ENCODE measurements at places on chromosomes 12 and 14.

DNA sequence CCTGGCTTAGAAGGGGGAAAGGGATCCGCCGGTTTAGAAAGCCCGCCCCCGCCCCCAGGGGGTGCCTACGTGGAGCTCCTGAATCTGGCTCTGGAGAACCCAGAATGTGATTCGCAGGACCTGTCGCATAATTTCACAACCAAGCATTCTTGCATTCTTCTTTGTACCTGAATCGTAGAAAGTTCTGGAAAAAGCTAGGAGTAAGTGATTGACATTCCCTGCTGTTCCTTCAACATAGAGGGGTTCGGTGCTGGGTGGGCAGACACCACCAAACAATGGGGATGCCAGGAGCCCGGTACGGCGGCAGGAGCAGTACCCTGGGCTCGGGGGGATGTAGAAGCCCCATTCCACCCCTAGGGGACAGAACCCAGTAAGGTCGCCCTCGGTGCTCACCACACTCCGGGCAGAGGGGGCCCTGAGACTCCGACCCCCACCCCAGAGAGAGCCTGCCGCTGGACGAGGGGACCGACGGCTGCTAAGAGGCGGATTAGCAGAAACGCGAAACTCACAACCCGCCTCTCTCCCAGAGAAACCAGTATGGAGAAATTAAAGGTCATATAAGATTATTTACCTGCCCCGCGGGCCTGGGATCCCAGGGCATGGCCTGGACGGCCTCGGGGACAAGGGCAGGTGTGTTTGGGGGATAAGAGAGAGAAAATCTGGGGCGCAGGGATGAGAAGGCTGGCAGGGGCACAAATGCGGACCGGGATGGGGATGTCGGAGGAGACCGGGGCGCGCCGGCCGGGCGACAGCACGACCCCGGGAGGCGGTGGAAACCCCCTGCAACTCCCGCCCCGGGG, 520 bp downstream of the CSRP2 start:
- no peak for DNase-seq

DNA sequence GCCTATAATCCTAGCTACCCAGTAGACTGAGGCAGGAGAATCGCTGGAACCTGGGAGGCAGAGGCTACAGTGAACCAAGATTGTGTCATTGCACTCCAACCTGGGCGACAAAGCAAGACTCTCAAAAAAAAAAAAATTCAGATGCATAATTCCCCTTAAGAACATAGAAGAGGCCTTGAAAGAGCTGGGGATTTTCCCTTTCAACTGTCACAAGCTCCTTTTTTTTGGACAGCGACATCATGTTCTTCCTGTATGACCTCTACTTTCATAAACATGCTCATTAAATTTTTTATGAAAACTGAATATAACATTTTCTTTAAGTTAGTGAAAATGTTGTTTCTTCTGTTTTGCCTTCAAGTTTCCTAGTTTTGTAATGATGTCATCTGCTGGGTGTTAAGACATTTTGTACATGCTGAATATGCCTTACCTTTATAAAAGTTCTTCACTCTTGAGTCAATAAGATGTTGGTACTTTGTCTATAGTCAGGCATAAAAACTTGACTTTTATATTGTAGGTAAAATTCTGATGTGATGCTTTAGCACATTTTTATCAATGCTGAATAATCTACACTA, 76.0 kb downstream of the PTHLH start:
- no peak for DNase-seq

- DNase-seq: peak; percentile 4
Measured at GRCh38 chr12:42097971-42098370, 46.7 kb downstream of the GXYLT1 start.

DNA sequence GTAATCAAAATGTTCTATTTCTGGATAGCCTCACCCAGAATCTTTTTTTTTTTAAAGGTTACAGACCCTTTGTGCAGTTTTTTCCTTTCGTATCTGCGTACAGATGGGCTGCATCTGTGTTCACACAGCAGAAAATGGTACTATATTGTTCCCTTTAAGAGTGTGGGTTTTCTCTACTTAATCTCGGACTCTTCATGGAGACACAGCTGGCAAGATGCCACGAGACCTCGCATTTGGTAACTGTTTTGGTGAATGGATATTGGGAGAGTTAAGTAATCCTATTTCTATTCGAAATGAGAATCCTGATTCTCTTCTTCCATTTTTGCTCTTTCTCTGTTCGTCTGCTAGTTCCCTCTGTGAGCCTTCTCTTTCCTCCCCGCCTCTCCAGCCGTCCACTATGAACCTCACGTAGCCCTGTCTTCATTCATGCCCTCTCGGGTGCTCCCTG, 85.7 kb downstream of the SAMD4A start:
- DNase-seq: no peak

GRCh38 chr12:95959107-95959506, 16.0 kb downstream of the AMDHD1 start:
- DNase-seq: no peak

DNA sequence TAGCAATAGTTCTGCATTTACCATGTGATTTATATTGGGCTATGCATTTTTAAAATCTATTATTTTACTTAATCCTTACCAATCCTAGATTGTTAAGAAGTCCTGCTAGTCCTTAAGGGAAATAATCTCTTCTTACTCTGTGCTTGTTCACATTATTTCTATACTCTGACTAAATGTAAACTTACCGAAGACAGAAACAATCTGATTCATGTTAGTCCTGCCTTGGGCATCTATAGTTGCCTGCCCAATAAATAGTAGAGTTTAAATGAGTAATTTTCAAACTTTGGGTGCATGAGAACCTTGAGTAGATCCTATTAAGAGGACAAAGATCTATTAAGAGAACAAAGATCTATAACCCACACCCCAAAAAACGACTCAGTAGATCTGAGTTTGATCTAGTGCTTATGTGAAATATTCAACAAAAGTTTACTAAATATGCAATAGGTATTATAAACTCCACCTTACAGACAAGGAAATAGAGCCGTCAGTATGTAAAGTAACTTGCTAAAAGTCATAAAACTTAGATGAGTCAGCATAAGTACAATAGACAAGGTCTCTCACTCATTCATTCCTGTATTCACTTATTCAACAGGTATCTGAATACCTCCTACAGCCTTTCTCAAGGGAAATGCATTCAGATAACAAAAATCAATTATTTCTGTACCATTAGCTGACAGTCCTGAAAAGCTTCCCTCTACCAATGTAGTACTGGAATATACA, 127.6 kb downstream of the PAWR start:
- no peak for DNase-seq

- no peak for DNase-seq
Measured at GRCh38 chr12:3305904-3306619, 184.9 kb upstream of the PRMT8 start.

GRCh38 chr14:104131968-104132732, 6.2 kb upstream of the KIF26A start:
- DNase-seq: no peak

DNA sequence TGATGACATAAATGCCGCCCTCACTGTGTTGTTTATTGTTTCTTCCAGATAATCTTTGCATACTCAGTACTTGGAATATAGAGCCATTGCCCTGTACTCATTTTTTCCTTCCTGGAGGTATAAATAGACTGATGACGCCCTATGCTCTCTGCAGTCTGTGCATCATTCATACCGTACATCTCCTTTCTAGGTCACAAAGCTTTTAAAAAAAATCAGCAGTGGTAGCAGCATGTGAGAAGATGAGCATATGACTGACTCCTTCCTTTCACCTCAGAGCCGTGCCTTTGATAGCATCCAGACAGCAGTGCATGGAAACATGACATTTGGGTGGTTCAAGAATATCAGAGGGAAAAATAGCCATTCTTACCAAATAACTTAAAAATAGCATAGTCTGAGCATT, 77.3 kb downstream of the PDE3A start:
- no peak for DNase-seq

DNA sequence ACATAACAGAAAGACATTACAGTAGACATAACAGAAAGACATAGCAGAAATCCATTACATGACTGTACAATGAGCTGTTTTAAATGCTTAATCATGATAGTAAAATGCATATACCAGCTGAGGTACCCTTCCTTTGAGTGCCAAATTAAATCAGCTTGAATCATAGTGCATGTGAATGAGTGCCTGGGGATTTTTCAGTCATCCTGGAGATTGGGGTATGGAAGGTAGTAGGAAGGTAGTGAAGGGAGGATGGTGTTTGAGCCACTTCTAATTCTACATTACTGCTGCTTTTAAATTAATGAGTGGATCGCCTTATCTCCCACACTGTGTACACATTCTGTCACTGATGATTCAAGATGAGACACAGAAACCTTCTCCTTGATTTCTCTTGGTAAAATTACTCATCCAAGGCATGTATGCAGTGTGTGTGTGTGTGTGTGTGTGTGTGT, 534.2 kb downstream of the LRFN5 start:
- DNase-seq: no peak

- no peak for DNase-seq
Measured at GRCh38 chr12:54463034-54463433, 10.4 kb downstream of the GTSF1 start.

DNA sequence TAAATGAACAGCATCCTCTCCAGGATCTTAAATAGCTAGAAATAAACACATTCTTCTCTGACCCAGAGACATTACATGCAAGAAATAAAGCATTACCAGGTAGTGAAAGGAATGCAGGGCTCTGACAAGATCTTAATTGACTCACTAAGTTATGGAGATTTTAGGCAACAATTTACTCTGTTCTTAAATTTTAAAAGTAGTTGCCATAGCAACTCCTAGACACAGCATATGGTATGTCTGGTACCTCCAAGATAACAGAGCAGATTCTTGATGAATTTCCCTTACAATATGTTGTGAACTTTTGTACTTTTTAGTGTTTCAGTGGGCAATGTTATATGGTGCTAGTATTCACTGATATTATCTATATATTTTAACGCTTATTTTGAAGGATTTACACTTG, 76.7 kb upstream of the G2E3 start:
- DNase-seq: no peak

- no peak for DNase-seq
Measured at GRCh38 chr12:20696181-20696905, 1.2 kb downstream of the SLCO1C1 start.

DNA sequence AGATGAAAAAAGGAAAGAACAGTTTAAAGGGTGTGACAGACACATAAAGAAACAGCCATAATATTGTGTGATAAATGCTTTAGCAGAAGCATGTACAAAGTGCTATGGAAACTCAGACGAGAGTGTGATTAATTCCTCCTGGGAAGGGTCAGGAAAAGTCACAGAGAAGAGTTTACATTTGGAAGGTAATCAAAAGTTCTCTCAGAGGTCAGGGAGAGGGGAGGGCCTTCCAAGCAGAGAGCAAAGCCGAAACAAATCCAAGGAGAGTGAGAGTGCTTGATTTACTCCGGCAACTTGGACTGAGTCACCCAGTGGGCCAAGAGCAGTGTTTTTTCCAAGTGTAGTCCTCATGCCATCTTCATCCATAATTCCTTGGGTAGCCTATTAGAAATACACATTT, 108.3 kb downstream of the IGF1 start:
- DNase-seq: no peak

DNA sequence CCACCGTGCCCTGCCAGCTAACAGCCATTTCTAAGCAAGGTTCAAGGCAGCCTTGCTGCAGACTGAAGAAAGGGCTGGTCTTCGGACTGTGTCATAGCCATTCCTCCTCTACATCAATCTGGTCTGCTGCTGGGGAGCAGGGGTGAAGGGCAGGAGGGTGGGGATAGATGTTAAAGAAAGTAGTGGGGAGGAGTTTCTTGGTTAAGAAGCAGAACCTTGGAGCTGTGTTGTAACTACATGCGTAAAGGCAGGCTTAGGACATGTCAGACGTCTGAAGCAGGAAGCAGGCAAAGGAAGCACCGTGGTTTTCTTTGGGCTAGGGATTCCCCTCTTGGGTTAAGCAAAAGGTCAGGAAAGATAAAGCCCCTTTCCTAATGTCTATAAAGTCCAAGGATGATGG, 18.1 kb upstream of the NEK9 start:
- no peak for DNase-seq

DNA sequence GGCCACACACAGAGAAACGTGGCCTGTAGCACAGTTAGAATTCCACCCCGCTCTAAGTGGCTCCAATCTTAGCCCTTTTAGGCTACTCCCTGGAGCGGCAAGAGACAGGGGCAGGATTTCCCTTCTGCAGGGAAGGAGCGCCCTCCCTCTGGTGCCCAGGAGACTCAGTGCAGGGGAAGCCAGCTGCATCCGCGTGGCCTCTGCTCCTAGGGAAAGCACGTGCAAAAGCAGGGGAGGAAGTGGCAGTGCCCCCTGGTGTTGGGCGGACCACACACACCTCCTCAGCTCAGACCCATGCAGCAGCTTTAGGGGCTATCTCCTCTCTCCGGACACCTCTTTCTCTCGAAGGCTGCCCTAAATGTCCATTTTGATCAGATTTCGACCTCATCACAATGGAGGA, 50.0 kb downstream of the SPRING1 start:
- no peak for DNase-seq

All from T follicular helper cell (primary cell).